ENCODE measurements at places on chromosomes 16 and 17.

DNA sequence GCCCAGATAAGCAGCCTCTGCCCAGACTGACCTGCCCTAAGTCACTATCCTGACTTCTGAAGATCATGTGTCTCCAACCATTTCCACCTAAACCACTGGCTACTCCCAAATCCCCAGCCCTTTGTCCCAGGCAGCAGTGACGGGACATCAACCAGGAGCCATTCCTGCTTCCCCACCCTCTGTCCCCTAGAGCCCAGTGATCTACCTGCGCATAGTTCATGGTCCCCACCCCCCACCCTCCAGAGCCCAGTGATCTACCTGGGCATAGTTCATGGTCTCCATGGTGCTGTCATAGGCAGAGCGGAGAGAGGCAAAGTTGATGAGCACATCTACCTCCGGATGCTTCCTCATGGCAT is 26.8 kb downstream of the ACLY start:
- DNase-seq, result no peak

DNA sequence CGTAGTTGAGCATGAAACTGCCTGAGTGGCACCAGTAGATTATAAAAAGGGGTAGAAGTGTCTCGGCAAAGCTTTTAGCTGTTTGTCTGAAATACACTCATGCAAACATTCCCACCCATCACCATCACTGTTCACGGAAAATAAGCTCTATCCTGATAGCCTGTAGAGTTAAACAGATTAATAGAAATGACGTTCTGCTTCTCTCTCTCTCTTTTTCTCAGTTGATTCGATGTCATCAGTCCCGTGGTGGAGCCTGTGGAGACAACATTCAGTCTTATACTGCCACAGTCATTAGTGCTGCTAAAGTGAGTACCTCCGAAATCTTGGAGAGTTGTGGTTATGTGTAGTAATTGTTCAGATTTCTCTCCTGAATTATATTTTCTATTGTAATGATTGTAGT is 224.7 kb downstream of the BCAS3 start:
- DNase-seq, result no peak

GRCh38 chr17:2050300-2051060 is 4.4 kb upstream of the HIC1 start:
- DNase-seq, result peak; percentile 53

DNA sequence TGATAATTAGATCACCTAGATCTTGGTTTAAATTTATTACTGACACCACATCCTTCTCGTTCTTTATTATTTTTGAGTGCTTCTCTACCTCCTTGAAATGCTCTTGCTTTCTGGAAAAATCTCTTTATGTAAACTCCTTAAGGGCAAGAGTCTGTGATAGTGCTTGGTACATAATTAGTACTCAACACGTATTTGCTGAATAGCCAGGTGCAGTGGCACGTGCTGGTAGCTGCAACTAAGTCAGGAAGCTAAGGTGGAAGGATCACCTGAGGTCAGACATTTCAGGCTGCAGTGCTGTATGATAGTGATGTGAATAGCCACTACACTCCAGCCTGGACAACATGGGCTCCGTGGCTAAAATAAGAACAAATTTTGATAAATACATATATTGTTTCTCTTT is 63.0 kb downstream of the PPM1E start:
- no peak for DNase-seq

Measured in neural crest cell (in vitro differentiated cells).